ENCODE measurements at places on chromosomes 6 and 20.

- DNase-seq = no peak
Measured at GRCh38 chr20:55947701-55948100, 57.6 kb downstream of the CBLN4 start.

DNA sequence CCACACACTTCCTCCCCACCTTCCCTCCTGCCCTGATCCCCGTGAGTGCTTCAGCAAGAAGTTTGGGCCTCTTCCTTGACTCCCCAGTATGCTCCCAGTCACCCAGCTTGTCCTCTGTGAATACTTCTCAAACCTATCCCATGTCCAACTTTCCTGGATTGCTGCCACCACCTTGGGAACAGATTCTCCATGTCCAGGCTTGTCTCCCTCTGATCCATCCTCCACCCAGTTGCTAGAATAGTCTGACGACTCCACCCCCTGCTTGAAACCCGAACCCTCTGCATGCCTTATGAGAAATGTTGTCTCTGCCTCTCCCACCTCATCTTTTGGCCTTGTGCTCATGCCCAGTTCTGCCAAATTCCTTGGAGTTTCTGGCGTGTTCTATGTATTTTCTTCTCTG is 108.0 kb downstream of the PPP1R14C start:
- no peak for DNase-seq

DNA sequence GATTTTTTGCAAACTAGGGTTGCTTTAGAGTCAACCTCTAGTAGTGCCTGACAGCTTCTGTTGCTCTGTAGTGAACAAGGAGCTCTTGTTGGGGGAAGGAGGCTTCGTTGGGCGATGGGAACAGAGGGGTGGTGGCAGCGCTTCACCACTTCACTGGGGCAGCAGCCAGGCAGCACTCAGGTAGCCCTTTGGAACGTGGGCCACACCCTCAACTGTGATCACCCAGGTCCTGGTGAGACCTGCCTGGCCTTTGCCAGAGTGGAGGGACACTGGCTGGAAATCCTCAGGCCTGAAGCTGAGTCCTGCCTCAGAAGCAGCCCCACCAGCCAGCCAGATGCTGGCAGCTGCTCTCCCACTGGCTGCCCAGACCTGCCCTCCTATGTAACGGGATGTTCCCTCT is 10.4 kb upstream of the EDN3 start:
- DNase-seq = no peak

DNA sequence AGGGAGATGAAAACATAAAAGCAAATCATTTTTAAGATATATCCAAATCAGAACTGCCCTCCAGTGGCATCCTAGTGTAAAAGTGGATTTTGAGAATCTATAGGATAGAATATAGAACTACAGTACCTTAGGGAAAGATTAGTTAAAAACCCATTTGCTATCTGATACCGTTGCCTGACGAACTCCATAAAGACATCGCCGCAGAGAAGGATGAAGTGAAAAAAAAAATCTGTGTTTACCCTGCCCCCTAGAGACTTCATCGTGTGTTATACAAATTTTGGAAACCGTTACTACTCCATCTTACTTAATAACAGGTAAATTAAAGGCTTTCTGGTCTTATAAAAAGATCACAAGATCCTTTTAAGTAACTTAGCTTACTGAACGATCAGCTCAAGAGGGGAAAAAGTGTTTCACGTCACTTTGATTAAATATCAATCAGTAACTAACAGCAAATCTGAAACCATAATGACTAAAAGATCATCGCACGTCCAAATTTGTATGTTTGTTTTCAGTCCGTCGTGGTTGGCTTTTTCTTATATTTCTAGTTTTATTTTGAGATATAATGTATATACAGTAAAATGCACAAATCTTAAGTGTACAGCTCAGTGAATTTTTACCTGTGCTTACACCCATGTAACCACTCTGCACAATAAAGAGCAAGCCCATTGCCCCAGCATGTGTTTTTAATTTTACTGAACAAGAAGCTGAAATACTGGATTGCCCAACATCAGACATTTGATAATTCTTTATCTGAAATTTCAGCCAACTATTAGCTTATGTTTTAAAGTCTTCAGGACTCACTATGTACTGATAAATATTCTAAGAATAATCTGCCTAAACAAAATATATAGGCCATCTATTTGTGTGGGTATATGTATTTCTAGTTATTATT is 881 bp upstream of the MCM3 start:
- DNase-seq = no peak

DNA sequence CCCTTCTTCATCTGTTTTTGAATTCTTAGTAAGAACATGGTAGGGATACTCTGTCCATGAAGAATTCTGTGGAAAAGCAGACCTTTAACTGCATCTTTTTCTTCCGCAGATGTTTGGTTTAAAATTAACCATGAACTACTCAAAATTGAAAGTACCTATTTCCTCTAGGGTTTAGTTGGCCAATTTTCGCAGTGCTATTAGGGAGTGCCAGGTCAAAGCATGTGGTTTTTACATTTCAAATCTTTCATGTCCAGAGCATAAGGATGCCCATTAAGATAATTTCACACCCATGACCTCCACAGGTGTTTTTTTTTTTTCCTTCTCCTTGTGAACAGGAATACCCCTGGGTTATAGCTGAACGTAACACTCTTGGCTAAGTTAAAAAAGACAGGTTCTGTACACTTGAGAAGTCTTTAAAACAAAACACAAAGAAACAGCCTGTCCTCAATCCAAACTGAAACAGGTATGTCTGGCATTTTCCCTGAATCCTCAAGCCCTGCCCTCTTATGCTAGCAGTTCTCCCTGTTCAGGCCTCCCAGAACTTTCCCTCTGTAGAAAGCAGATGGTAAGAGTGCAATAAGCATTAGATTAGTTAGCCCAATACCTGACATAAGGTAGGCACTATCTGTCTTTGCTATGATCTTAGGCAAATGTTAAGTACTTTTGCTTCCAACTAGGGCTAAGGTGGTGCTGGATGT is 67.1 kb downstream of the ELOVL5 start:
- no peak for DNase-seq

DNA sequence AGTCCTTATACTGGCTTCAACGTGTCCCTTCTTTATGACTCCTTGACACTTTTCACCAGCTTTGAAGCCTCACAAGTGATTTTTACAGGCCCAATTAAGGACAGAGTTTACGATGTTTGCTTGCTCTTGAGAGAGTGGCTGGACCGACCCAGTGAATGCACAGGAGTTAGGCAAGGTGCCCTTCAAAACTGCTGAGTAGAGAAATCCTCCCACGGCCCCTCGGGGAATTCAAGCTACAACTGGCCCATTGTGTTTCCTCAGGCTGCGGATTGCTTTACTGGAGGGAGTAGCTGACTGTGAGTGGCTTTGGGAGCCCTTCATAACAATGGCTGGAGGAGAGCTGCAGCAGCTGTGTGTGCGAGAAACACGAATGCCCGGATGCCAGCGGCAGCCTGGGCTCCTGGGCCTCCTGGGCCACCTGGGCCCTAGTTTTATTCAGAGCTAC is 50.0 kb downstream of the SGK1 start:
- DNase-seq = no peak

- no peak for DNase-seq
Measured at GRCh38 chr6:124029567-124029966, 225.9 kb downstream of the NKAIN2 start.

GRCh38 chr6:109212683-109213082 is 117.4 kb downstream of the CEP57L1 start:
- DNase-seq = no peak

GRCh38 chr6:156933201-156934068 is 156.3 kb downstream of the ARID1B start:
- no peak for DNase-seq

DNA sequence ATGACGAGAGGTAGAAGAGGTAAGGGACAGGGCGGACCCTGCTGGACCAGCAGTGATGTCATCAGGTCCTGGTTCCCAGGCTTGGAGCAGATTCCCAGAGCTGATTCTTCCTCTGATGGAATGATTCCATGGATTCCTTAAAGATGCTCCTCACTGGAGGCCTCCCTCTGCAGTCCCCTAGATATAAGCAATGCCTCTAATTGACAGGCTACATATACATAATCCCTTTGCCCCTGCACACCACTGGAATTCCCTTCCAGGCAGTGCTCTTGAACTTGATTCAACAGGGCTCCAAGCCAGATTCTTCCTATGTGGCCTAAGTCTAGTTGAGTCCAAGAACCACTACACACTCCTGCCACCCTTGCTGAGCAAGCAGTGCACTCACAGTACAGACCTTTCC is 52.3 kb upstream of the L3MBTL3 start:
- no peak for DNase-seq

DNA sequence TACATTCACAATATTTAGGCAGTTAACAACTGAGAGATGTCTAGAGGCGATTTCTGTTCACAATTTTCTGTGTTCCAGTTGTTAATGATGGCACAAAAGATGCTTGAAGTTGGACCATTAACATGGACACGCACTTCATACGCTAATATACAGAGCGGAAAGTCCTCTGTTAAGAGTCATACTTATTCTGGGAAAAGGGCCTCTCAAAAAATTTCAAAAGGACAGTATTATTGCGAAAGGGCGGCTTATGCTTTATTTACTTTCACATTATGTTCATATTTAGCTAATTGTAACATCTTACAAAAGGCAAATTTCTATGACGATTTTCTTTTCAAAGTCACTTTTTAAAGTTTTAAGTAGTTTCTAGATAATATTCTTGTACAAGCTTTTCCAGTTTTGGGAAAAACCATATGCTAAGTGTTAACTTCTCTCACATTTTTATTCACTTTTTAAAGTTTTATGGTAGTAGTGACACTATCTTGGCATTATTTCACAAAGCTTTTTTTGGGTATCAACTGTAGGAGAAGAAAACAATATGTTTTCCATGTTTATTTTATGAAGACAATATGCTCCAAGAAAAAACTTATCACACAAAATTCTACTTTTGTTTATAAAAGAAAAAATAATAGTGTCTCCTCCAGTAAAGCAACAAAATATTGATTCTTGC is 62.3 kb downstream of the MAP7 start:
- no peak for DNase-seq

- DNase-seq = no peak
Measured at GRCh38 chr6:109332748-109333147, 49.5 kb downstream of the CD164 start.

DNA sequence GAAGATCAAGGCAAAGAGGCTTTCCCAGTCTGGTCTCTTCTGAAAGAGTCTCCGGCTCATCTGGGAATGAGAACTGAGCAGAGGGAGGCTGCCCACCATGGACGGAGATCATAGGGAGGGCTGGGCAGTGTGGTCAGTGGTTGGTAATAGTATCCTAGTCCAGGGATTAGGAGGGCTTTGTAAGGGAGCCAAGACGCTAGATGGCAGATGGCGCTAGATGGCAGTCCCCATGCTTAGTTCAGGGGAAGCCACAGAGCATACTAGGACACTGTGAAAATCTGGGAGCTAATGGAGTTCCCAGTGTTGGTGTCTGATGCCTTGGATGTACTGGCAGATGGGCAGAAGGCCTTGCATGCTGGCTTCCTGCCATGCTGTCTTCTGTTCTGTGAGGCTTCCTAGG is 21.7 kb upstream of the DAAM2 start:
- no peak for DNase-seq
